ENCODE measurements at places on chromosomes 11 and 22.

DNA sequence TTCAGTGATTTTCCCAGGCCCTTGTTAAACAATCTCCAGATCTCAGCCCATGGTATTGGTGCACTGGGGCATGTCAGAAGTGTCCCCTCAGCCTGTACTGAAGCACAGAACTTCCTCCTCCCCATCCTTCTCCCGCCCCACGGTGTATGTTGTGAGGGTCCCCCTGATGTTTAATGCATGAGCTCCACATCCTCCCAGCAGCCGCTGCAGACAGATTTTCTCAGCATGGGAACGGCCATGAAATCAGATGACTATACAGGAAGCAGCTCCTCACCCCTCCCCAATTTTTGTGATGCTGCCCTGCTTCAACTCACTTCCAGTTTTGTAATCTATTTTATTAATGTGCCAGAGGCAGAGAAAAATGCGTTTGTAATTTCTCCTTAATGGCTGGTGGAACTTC lies 406.0 kb downstream of the MIAT start:
- no peak for DNase-seq

GRCh38 chr11:7999795-8000194 lies 12.7 kb downstream of the EIF3F start:
- DNase-seq, result no peak

- DNase-seq, result no peak
Observed at GRCh38 chr11:114017723-114018122, 41.8 kb upstream of the ZBTB16 start.

DNA sequence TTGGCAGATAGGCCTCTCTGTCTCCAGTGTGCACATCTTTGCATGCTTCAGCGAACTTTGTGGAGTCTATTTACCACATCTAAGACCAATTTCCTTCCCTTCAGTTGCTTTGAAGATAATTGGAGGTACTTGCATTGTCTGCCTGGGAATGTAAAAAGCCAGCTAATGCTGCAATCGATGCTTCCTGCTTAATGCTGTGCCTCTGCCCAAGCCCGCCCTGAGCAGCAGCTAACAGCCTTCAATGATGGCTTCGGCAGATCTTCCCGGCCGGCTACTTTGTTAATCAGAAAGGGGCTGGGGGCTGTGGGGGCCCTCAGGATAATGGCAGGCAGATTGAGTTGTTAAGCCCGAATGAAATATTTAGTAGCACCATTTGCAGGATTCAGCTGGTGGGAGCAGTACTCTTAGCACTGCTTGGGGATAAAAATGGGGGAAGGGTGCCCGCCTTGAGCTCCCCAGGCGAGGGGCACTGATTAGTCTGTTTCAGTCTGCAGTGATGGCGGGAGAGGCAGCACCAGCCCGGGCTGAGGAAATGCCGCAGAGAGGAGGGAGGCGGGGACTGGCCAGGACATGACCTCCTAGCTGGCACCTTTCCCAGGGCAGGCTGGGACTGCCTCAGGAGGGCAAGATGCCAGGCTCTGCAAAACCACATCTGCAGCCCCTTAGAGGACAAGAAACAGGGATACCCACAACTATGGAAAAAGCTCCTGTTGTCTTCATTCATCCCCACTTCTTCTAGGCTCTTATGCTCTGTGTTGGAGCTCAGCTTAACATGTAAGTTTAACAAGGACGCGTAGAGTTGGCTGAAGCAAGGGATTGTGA lies 460.0 kb downstream of the BUD13 start:
- no peak for DNase-seq

GRCh38 chr22:47647720-47648119 lies 885.3 kb downstream of the TBC1D22A start:
- DNase-seq, result no peak

DNA sequence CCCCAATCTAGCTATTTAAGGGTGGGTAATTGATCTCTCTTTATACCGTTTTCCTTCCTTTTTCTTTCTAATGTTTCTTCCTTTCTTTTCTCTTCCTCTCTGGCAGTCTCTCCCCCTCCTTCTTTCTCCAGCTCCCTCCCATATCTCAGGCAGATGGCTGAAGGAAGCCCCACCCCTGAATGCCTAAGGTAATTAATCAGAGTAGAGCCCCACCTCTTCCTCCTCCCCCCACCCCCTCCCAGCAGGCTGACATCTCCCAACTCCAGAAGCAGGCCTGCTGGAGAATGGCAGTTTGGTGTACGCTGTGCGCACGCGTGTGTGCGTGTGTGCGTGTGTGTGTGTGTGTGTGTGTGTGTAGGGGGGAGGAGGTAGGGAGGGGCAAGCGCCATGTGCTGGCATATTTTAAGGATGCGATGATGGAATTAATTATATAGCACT lies 122.6 kb downstream of the APOL5 start:
- DNase-seq, result peak; percentile 93

DNA sequence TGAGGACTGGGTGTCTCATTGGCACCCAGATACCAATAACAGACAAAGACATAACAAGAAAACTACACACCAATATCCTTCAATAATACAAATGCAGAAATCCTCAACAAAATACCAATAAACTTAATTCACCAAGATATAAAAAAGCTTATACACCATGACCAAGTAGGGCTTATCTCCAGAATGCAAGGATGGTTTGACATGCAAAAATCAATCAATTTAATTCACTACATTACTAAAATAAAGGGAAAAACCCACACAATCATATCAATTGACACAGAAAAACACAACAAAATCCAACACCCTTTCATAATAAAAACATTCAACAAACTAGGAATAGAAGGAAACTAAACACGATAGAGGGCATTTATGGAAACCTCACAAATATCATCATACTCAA lies 40.6 kb downstream of the LHFPL7 start:
- DNase-seq, result no peak

- DNase-seq, result no peak
Observed at GRCh38 chr11:47271961-47272661, 2.2 kb downstream of the MADD start.

DNA sequence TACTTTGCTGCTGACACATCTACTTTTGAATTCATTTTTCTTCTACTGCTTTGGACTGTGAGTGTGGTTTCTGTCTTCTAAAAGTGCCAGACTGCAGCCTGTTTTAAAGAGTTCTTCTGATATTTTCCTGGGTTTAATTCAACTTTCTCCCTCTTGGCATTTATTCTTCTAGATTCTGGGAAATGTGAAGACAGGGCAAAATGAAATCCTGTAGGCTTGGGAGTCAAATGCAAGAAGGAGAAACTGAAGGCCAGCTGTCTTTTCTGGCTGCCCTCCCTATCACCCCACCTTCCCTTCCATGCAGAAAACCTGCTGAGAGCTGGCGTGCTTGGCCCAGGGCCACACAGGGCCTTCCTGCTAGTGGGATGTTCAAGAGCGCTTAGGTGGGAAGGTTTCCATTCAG lies 7.6 kb downstream of the ZNF70 start:
- no peak for DNase-seq

DNA sequence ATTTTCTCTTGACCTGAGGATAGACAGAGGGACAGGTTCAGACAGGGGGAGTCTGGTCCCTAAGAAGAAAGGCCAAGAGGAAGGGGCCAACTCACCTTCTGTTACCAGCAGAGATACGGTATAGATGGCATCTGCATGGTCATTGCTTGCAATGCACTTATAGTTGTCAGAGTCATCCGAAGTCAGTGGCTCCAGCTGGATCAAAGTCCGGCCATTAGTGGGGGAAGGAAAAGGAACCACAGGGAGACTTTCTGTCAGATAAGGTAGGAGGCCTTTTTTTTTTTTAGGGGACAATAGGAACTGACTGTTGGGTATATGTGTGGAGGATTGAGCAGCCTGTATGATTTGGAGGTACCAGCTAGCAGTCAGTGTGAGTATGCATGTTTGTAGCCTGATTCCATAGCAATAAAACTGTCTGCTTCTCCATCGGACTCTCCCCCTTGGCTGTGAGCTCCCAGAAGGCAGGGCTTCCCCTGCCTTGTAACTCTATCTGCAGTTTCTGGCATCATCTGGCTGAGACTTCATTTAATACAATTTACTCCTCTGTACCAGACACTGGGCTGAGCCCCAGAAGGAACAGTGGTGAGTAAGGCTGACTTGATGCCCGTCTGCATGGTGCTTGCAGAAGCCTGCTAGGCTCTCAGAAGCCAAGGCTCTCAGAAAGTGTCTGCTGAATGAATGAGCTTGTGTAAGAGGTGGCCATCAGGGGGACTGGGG lies 5.7 kb downstream of the IGSF22 start:
- DNase-seq, result no peak

- DNase-seq, result no peak
Observed at GRCh38 chr11:67437809-67438157, 301 bp upstream of the PTPRCAP start.

GRCh38 chr22:21861264-21861848 lies 6.1 kb downstream of the MAPK1 start:
- no peak for DNase-seq

GRCh38 chr22:30864441-30865420 lies 103.8 kb downstream of the MORC2 start:
- DNase-seq, result no peak

GRCh38 chr22:47990481-47990880 lies 1228.0 kb downstream of the TBC1D22A start:
- DNase-seq, result no peak

- DNase-seq, result no peak
Observed at GRCh38 chr11:34348096-34348495, 9.7 kb downstream of the ABTB2 start.

- DNase-seq, result no peak
Observed at GRCh38 chr11:59815754-59816153, 5.2 kb upstream of the MRPL16 start.

DNA sequence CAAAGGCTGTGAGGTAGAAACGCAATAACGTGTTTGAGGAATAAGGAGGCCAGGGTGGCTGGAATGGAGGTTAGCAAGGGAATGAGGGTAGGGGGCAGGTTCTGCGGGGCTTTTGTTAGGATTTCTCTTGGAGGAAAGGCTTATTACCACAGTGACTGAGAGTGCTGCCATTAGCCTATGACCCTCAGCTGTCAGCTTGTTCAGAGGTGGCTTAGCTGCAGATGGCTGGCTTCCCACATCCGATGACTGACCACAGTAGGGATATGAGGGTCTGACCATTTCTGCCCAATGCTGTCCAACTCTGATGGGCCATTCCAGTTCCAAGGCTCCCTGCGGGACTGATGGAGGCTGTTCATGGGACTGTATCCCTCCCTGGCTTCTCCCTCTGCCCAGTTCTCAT lies 181.8 kb downstream of the MIAT start:
- no peak for DNase-seq

GRCh38 chr11:130037881-130038585 lies 31.7 kb upstream of the APLP2 start:
- DNase-seq, result no peak

GRCh38 chr11:24163146-24163545 lies 333.7 kb upstream of the LUZP2 start:
- no peak for DNase-seq

DNA sequence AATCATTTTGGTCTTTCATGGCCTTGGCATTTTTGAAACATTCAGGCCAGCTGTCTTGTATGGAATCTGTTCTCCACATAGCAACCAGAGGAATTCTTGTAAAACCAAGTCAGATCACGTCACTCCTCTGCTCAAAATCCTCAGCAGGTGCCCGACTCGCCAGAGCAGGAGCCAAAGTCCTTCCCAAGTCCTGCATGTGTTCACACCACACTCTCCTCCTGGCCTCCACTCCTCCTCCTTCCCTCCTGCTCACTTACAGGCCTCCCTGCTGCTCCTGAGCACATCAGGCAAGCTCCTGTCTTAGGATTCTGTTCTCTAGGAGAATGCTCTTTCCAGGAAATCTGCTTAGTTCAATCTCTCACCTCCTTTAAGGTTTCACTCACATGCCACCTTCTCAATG lies 6.9 kb upstream of the PSMC3 start:
- no peak for DNase-seq

- DNase-seq, result peak; percentile 28
Observed at GRCh38 chr22:28116219-28116673, 197.2 kb upstream of the PITPNB start.

DNA sequence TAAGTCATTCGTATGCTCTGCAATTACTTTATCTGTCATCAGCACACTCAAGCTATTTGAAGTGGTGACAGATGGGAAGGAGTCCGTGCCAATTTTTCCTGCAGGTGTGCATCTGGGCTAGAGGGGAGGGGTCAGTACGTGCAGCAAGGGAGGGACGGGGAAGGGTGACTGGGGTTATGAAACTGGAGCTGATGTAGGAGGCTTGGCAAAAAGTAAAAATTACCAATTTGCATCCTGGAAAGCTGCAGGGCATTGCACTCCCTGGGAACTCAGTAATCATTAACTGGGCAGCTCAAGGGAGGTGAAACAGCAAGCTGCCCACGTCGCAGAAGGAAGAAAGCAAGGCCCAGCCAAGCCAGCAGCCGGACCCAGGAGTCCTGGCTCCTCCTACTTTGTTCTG lies 87.1 kb upstream of the TMEM45B start:
- no peak for DNase-seq

DNA sequence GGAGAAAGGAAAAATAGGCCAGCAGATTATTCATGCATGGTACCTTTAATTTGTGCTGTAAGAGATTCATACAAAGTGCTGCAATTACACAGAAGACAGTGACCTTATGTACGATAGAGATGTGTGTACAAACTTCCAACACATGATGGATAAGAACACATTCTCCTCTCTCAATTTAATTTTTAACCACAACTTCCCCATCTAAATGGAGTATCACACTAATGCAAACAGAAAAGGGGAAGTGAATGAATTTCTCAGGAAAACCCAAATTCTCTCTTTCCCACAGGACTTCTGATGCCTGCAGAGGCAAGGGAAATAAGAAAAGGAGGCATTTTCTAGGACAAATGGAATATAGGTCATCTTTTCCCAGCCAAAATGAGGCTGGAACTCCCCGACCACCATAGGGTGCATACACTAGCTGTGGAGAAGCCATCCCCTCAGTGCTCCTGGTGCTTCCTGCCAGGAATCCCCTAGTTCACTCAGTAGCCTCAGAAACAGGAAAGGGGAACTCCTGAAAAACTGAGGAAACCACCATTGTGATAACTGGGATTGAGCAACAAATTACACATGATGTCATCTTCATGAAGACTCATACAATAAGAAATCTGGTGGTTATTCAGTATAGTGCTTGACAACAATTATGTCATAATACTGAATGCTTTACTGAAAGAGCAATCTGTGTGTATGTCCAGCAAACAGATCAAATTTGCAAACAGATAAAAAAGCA lies 22.4 kb downstream of the MMP10 start:
- peak; percentile 49 for DNase-seq

- no peak for DNase-seq
Observed at GRCh38 chr11:313304-313786, 495 bp upstream of the IFITM1 start.

GRCh38 chr22:39012533-39013511 lies 1.2 kb upstream of the APOBEC3C start:
- no peak for DNase-seq
